ENCODE measurements at places on chromosomes 6 and 20.

DNA sequence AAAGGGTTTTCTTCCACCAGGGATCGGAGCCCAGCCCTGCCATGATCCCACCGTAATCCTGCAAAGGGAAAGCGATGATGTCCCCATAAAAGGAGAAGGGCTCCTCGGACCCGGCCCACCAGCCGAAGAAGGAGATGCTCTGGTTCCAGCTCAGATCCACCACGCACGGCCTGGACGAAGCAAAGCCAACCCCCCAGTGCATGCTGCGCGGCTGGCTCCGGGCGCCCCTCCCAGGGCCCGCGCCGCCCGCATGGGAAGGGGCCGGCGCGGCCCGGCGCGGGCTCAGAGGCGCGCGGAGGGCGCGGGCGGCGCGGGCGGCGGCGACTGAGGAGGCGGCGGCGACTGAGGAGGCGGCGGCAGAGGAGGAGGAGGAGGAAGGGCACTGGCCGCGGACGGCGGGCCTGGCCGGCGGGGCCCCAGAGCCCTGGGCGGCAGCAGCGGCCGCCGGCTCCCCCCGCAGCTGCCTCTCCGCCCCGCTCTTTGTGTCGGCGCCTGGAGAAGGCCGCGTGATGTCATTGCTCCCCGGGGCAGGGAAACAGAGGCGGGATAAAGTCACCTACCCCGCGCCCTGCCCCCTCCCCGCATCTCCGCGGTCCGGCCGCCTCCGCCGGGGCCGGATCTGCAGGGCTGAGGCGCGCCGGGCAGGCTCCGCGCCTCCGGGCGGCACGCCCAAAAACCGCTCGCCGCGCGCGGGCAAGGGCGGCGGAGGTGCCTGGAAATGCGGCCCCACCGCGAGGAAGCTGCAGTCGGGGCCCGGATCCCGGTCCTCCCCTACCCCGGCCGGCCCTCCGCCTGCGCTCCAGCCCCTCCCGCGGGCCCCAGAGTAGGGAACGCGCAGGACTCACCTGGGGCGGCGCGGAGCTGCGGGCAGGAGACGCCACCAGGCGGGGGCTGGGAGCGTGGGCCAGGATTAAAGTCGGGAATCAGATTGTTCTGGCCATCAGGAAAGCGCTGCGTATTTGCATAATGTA, at the start of gene FAXC:
Gene FAXC (minus strand): TSS at position 504 of the 971 bp plus-strand sequence. CDS start 302 bp downstream, at position 202.
- no peak for DNase-seq

DNA sequence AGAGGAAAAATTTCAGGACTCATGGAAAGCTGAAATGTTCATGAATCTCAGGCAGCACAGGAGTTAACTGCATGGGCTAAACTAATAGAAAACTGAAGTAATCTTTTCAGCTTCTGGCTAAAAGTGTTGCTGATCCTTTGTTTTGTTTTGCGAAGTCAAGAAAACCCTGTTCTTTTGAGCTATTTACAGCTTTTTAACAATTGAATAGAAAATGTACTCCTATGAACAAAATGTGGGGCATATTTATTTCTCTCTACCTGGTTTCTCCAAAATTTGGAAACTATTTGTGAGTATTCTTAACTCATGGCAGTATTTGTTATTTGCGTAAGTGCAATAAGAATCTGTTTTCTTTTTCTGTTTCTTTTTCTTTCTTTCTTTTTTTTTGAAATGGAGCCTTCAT, 818.8 kb upstream of the CITED2 start:
- DNase-seq: no peak

DNA sequence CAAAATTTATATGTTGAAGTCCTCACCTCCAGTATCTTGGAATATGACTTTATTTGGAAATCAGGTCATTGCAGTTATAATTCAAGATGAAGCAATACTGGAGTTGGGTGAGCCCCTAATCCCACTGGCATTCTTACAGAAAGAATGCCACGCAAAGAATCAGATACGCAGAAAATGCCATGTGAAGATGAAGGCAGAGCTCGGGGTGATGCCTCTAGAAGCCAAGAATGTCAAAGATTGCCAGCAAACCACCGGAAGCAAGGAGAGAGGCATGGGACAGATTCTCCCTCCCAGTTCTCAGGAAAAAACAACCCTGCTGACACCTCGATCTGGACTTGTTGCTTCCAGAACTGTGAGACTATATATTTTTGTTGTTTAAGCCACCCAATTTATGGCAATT, 273.4 kb upstream of the CITED2 start:
- DNase-seq: no peak

- no peak for DNase-seq
These were observed 6.6 kb upstream of the ULBP2 start for GRCh38 chr6:149935246-149935645.

- DNase-seq: no peak
These were observed 35.2 kb downstream of the KIAA1755 start for GRCh38 chr20:38225240-38225899.

DNA sequence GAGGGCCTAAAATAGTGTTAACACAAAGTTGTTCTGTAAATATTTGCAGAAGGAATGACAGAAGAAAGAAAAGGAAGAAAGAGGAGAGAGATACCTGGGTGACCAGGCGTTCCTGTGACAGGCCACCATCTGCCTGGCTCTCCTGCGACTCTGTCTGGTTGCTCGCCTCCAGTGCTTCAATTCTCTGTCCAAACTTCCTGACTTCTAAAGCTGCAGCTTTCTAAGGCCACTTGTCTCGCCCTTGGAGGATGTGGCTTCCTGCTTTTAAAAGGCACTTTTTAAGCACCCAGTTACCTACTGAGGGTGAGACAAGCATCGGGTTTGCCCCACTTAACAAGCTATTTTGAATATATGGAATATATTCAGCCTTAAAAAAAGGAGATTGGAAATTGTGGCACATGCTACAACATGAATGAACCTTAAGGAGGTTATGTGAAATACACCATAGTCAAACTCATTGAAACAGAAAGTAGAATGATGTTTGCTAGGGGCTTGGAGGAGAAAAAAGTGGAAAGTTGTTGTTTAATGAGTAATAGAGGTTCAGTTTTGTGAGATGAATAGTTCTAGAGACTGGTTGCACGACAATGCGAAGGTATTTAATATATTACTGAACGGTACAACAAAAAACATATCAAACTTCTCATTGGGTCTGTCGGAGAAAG, 32.8 kb downstream of the VIP start:
- no peak for DNase-seq
